ENCODE measurements at places on chromosomes 6 and 20.
A peak's percentile ranks its signal among the peaks of the same experiment; 100 is the strongest.

GRCh38 chr20:50049442-50050026 lies 63.4 kb downstream of the UBE2V1 start:
- no peak for DNase-seq

GRCh38 chr6:29424575-29424974 lies 9.8 kb downstream of the OR12D1 start:
- no peak for DNase-seq

- DNase-seq, result no peak
Measured at GRCh38 chr6:54992789-54993188, 146.2 kb downstream of the FAM83B start.

GRCh38 chr6:35320031-35320410 lies 22.3 kb upstream of the PPARD start:
- no peak for DNase-seq

- peak; percentile 68 for DNase-seq
Measured at GRCh38 chr6:12605888-12606345, 110.7 kb upstream of the PHACTR1 start.

GRCh38 chr6:21808045-21808470 lies 214.5 kb downstream of the SOX4 start:
- DNase-seq, result peak; percentile 18

DNA sequence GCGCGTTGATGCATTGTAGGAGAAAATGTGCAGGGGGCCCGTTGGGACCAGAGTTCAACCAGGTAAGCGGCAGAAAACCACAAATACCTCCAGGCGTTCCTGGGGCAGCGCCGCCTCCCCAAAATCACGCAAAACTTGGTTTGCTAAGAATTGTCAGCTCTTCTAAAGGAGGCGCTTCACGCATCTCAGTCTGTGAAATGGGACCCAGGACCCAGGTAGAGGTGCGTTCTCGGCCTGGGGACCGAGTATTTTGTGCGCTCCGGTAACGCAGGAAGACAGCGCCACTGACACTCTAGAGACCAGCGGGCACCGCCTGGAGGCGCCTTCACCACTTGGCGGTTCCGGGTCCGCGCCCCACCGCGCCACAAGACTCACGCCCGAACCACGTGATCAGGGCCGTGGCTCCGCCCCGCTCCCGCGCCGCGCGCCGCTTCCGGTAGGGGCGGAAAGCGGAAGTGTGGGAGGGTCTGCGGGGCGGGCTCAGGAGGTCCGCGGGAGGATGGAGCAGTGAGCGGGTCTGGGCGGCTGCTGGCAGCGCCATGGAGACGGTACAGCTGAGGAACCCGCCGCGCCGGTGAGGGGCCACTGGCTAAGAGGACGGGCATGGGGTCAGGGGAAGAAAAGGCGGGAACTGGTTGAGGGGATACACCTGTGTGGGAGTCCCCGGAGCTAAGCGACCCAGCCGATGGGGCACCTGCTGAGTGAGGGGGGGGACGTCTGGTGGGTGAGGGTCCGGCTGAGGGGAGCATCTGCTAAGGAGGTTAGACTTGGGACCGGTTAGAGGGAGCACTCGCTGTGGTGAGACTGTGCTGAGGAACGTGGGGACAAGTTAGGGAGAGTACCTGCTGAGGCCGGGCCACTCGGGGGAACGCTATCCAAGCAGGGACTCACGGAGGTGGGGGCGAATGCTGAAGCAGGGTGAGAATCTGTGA lies at the start of gene STK4:
STK4 (plus strand) TSS at position 483 of the 932 bp plus-strand sequence; CDS start at position 540, 57 bp downstream.
- peak; percentile 98 for DNase-seq

- DNase-seq, result no peak
Measured at GRCh38 chr20:1807394-1807793, 87.8 kb upstream of the SIRPA start.

- no peak for DNase-seq
Measured at GRCh38 chr6:153673225-153673624, 365.8 kb upstream of the OPRM1 start.

DNA sequence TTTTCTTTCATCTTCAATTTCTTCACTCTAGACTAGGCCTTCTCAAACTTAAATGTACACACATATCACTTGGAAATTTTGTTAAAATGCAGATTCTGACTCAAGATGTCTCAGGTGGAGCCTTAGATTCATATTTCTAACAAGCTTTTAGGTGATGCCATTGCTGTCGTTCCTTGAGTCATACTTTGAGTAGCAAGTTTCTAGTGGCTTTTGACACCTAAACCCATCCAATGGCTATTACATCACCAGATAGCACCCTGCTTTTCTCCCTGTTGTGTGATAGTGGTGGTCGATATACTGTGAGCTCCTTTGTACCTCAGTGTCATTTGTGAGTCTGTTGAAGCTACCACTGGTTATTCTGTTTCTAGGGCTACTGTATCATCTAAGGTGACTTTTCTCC lies 34.8 kb upstream of the BAG2 start:
- no peak for DNase-seq

DNA sequence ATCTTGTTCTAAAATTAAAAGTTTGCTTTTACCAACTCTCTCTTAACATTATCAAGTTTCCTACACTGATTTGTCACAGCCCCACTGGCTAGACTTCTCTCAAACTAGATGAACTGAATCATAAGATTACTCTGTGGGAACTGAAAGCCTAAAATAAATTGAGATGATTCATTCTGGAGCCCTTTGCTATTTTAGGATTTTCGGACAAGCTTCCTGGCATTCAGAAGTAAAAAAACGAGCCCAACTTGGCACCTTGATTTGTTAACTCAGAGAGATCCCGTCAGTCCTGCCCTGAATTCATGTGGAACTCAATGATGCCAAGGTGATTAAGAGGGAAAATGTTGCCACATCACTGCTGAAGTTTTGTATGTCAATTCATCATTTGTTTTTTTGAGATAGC lies 122.0 kb upstream of the NRSN1 start:
- no peak for DNase-seq

DNA sequence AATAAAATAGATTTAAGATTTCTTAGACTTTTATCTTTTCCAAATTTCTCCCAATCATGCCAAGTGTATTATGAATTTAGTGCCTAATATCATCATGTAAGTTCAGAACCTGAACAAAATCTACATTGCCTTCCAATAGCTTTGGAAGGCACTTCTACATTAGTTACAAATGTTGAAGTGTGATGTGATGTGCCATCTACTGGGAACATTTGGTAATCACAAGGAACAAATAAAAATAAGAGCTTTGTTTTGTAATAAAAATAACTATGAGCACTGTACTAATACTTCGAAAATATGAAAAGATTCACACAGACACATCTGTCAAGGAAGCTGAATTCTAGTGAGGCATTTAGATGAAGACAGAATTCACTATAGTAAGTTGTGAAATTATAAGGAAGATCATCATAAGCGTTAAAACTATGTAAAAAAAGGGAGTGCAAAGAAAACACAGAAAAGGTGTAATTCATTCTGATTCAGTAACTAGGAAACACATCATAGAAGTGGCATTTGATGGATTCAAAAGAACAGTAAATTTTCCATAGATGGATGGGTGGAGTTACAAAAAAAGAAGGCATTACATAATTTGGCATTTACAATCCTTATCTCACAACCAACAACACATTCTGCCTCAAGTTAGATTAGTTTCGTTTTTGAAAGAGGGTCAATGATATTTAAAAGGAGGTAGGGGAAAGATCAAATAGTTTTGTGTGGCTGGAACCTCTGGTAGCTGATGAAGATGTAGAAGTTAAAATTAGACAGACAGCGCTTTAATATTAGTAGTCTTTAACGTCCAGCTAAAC lies 161.0 kb downstream of the ASCC3 start:
- DNase-seq, result no peak

DNA sequence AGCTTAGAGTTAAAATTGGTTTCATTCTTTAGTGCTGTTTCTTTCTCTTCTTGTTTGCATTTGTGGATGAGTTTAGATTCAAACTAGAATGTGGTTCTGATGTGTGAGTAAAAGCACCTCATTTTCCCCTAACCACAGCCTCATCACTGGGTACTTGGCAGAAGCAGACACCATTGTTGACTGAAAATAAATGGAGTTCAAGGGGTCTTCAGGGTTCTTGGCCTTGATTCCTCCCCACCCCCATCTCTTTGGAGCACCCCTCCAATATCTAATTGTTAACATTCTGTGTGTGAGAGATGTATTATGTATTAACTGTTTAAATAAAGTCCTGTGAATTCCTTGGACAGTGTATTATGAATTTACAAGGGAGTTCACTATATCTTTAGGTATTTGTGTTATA lies 59.6 kb downstream of the JARID2 start:
- DNase-seq, result no peak

DNA sequence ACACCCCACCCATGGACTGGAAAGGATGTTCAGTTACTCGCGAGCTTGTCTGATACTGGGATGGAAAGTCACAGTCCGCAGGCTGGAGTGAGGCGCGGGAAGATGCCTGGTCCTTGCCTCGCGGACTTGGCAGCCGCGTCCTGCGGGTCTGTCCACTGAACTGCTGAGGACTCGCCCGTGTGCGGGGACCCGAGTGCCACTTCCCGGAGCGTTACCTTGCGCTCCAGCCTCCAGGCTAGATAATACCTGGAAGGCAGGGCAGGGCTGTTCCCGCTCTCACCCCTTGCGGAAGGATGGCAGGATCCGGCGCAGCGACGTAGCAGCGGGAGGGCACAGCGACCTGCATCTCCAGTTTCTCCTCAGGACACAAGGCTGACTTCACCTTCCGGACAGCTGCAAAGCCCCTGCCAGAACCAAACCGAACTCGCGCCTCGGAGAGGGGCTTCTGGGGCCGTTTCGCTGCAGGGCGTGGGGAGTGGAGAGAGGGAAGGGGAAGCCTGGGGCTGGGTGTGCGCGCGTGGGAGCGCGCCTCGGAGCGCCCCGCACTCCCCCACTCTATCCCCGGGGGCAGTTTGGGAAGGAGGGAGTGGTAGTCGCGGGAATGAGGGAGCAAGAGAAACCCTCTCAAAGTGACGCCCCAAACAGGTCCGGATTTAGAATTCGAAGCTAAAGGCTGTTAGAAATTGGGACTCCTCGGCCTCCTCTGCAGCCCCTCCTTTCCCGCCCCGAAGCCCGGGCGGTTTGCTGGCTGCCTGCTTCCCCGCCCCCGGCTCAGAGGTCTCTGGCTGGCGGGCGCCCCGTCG lies at the start of gene KCNQ5:
KCNQ5 (plus strand) TSS at position 774 of the 803 bp plus-strand sequence.
- no peak for DNase-seq

- DNase-seq, result no peak
Measured at GRCh38 chr6:109257494-109257893, 124.8 kb downstream of the CD164 start.

GRCh38 chr6:36224918-36225461 lies 28.4 kb downstream of the BRPF3 start:
- no peak for DNase-seq

DNA sequence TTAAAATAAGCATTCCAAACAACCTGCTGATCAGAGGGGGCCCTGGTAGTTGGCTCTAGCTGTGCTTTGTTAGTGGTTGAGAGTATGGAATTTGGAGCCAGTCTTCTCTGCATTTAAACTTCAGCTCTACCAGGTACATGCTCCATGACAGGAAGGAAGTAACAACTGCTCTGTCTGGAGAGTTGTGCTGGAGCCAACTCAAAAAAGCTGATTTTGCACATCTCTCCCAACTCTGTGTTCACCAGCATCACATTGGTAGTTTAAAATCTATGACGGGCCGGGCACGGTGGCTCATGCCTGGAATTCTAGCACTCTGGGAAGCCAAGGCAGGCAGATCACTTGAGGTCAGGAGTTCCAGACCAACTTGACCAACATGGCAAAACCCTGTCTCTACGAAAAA lies 68.8 kb upstream of the BMP2 start:
- DNase-seq, result no peak

GRCh38 chr6:168365422-168366165 lies 46.0 kb upstream of the DACT2 start:
- no peak for DNase-seq

- no peak for DNase-seq
Measured at GRCh38 chr6:34374069-34374468, 18.4 kb downstream of the NUDT3 start.

DNA sequence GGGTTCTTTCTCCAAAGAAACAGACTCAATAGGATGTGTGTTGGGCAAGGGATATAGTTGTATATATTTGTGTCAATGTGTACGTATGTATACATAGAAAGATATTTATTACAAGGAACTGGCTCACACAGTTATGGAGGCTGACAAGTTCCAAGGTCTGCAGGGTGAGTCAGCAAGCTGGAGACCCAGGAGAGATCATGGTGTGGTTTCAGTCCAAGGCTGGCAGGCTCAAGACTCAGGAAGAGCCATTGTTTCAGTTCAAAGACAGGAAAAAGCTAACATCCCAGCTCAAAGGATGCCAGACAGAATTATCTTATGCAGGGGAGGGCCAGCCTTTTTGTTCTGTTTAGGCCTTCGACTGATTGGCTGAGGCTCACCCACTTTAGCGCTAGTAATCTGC lies 89.9 kb upstream of the RALGAPA2 start:
- no peak for DNase-seq

DNA sequence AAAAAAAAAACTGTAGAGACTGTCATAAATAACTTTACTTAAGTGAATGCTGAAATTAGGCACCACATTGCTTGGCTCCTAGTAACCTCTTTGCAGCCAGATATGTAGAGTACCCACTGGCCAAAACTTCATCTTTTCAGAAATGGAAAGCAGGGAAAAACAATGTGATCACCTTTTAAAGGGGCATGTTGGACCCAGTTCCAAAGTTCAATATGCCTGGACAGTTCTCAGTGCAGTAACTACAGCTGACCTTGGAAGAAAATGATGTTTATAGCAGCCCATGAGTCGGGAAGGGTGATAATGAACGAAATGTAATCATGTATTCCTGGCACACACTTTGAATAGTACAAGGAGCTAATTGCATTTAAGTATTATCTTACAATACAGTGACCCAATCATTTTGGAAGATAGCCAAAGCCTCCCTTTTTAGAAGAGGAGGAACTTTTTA lies 93.6 kb upstream of the TAB2 start:
- DNase-seq, result no peak
